ENCODE measurements at places on chromosomes 3 and 15.

- no peak for DNase-seq
Observed at GRCh38 chr3:66392966-66393332, 107.9 kb downstream of the LRIG1 start.

DNA sequence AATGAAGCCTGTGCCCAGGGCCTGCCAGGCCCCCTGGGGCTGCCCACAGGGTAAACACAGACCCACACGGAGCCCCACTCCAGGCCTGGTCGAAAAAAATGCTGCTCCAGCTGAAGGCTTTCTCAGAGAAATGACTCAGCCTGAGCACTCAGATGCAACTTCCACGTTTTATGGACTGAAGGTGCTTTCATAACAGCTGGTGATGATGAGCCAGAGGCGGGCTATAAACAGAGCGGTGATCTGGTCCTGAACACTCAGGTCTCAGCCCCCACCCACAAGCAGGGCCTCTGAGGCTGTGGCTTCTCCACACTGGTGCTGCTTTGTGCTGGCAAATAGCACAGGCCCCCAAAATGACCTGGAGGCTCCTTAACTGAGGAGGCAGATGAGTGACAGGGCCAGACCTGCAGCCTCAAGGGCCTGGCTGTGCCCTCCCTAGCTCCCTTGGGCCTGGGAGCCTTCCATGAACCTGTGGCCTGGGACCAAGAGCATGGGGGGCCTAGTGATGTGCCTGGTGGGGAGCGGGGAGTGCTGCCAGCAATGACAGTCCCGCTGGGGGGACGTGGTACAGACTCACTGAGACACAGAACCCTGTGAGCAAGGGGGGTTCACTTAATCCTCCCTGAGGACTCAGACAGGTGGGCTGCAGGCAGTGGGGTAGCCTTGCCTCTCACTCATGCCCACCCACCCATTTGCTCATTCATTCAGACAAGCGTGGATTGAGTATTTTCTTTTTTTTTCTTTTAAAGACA, 23.0 kb upstream of the FURIN start:
- peak; percentile 50 for DNase-seq

- DNase-seq, result no peak
Observed at GRCh38 chr3:128679338-128679737, 28.7 kb upstream of the RPN1 start.

DNA sequence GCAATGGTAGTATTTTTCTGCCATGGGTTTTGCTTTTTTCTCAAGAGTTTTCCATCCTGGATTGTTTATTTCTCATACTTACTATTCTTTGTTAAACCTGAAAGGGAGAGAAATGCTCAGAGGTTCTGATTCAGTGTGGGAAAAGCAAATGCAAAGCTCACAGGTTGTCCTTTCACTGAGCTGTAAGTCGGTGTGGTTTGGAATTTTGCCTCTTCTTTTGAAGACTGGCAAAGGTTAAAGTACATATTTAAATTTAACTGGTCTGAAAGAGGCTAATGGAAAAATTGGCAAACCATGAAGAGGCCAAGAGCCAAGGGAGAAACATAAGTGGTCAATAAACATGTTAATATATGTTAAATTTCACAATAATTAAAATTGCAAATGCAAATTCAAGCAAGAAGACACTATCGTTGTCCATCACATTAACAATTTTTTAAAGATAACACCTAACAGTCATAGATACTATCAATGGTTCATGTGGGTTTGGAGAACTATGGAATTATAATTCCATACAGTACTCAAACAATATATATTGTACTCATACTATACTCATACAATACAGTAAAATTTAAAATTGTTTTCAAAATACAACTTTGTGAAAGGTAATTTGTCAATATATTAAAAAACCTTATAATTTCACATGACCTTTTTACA, 246.8 kb upstream of the STT3B start:
- no peak for DNase-seq

DNA sequence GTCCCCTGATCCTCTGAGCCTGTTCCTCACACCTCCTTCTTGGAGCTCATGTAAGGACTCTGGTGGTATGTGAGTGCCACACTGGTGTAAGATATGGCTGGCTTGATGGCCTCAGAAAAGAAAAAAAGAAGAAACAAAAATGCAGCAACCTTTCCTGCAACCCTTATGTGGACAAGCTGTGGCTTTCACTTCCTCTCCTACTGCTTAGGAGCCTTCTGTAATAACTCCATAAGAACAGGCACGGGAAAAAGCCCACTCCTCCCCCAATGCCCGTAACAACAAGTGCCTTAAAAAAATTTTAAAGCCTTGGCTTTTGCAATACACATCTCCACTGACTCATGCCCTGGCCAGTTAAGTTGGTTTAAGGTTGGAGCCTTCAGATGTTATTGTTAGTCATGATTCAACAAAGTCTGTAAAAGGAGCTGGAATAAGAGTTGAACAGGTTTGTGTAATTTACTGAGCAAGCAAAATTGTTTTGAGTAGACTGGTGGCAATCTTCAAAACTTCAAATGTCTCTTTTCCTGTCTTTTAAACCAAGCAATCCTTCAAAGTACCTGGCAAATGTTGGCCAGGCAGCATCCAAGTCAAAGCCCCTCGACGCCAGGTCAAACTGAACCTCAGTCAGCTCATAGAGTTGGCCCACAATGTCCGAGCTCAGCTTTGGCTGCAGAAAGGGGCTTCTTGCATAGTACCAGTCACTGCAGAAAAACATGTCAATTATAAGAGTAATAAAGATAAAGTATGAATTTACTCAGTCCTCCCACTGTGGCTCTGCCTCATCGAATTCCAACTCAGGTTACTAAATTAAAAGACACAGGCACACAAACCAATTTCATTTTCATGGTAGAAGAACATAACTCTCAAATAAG, 22.9 kb downstream of the FYCO1 start:
- peak; percentile 14 for DNase-seq

DNA sequence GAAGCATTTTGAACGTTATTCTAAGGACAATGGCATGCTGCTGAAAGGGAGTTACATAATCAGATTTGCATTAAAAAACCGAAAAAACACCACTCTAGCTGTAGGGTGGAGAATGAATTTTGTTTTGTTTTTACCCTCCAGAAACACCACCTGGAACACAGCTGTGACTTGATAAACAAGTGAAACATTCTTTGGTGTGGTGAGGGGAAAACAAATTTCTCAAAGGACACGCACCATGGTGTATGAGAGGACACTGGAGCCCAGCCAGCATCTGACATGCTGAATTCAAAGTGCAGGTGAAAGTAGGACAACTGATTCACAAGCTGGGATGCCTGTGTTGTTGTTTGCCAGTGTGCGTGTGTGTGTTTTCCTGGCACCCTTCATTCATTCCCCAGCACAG, 554.5 kb upstream of the TBL1XR1 start:
- DNase-seq, result no peak

DNA sequence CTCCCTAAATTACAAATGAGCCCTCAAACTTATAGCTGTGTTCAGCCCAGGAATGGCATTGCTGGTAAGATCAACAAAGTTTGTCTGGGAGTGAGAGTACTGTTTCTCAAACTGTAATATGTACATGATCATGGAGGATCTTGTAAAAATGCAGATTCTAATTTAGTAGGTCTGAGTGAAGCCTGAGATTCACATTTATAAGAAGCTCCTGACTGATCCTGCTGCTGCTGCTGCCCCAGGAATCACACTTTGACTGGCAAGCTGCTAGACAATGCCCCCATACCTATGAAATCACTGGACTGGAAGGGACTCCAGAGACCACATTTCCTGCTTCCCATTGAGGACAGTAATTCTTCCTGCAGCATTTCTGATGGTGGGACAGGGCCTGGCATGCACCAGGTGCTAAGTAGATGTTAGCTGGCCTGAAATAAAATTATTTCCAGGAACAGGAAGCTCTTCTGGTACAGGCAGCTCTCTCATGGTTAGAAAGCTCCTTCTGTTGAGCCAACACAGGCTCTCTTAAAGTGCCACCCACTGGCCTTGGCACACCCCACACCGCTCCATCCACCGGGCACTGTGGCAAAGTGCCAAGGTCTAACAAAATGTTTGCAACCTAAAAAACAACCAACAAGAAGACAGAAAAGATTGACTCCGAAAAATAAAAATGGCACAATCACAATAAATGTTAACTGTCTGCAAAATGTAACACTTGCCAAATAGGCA, 36.7 kb upstream of the ZNF710 start:
- peak; percentile 34 for DNase-seq

DNA sequence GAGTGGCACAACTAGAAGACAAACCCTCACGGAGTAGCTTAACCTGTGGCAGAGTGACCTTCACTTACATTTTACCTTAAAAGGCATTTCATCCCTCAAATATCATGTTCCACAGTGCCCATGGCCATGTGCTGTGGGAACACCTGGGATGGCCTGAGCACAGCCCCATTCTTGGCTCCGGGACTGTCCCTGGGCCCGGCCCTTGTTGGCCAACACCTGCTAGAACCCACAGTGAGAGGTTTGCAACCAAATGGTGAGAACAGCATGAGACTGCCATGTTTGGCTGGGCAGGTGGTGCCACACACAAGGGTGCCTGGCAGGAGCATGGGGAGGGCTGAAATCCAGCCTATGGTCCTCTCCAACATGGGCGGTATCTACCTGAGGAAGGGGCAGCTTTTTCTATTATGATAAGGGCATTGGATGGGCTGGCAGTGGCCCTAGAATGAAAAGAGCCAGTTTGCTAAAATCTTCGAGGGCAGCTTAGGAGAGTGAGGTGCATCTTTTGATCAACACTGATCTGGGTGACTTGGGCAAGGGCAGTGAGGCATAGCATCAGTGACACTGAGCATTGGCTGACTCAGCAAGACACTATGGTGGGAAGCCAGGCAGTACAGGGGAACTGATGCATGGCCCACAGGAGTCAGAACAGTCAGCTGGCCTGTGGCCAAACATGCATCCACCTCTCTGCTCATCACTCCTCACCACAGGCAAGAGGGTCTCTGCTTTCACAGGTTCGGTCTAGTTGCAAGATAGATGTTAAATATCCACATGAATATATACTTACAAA, 53.9 kb downstream of the SYNM start:
- no peak for DNase-seq

DNA sequence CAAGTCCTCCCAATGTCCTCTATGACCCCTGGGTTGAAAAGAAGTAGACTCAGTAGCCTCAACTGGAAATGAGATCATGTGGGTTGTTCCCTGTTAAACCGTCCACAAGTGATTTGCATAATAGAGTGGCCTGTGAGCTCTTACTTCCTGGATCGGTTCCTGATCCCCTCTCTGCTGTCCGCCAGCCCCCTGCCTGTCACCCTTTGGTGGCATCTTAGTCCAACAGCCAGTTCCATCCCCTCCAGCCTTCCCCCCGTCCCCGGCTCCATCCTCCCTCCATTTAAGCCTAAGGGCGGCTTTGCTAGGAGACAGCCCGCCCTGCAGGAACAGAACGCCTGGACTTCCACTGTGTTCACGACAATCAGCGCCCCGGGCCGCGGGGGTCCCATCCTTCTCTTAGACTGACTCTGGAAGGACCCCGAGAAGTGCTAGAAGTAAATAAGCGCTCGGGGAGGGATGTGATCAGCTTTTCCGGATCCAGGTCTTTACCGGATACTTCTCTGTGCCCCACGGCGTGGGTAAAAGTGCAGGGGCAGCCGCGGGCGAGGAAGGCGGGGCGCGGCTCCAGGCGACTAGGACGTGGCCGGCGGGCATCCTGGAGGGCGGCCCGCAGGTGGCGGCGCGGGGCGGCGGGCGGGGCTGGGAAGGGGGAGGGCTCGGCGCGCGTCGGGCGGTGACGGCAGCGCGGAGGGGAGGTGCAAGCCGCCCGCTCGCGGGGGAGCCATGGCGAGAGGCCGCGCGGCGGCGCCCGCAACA, 51.2 kb upstream of the ULK4 start:
- DNase-seq, result peak; percentile 91

All from common myeloid progenitor, CD34-positive (primary cell).